GF-D8 (cell line): ENCODE measurements at places on chromosomes 2 and 18.

- no peak for DNase-seq
These were observed 606.4 kb downstream of the RNF144A start for GRCh38 chr2:7523481-7524120.

GRCh38 chr2:215531284-215531683 lies 95.4 kb upstream of the FN1 start:
- no peak for DNase-seq

GRCh38 chr18:79508565-79509535 lies 113.1 kb downstream of the NFATC1 start:
- DNase-seq: peak; percentile 82

DNA sequence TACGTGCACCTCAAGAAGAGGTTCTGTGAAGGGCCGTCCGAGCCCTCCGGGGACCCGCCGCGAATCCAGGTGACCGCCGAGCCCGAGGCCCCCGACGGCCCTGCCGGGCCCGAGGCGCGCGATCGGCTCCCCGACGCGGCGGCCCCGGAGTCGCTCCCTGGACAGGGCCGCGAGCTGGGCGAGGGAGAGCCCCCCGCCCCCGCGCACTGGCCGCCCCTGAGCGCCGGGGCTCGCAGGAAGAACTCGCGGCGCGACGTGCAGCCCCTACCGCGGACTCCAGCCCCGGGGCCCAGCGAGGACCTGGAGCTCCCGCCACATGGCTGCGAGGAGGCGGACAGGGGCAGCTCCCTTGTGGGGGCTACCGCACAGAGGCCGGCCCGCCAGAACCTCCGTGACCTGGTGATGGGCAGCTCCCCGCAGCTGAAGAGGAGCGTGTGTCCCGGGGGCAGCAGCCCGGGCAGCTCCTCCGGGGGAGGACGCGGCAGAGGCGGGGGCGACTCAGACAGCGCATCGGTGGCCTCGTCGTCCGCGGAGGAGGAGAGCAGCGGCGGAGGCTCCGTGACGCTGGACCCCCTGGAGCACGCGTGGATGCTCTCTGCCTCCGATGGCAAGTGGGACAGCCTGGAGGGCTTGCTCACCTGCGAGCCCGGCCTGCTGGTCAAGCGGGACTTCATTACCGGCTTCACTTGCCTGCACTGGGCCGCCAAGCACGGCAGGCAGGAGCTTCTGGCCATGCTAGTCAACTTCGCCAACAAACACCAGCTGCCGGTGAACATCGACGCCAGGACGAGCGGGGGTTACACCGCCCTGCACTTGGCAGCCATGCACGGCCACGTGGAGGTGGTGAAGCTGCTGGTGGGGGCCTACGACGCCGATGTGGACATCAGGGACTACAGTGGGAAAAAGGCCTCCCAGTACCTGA lies 812 bp downstream of the SOWAHC start:
- DNase-seq: no peak

- DNase-seq: no peak
These were observed 43.3 kb downstream of the DDX1 start for GRCh38 chr2:15634846-15635490.

DNA sequence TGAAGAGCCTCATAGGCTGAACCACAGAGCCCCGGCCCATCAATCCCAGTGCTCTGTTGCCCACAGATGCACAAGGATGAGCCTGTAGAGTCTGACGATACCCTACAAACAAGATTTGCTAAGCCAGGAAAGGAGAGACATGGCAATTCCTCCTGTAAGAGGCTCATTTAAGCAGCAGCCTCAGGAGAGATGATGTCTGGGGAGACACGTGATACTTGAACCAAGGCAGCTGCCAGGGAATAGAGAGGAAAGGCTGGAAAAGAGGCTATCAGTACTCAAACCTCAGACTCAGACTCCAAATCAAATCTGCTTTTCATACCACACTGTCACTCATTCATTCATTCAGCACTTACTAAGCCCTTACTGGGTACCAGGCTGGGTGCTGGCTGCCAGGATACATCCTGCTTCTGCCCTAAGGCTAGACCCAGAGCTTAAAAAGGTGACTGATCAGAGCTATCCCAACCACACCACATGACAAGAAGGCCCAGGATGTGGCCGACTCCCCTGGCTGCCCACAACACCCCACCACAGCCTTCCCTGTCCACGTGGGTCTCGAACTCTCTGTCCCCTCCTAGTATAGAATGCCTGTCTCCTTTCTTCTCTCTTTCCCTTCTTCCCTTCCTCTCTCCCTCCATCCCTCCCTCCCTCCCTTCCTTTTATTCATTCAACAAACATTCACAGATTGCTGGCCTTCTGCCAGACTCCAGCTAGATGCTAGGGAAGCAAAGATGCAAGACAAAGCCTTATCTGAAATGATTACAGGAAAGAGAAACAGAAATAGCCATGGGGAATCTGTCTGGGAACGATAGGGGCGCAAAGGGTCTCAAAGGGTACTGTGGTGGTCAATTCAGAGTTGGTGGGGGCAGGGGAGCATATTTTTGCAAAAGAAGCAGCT lies 23.4 kb upstream of the KCNK3 start:
- no peak for DNase-seq

DNA sequence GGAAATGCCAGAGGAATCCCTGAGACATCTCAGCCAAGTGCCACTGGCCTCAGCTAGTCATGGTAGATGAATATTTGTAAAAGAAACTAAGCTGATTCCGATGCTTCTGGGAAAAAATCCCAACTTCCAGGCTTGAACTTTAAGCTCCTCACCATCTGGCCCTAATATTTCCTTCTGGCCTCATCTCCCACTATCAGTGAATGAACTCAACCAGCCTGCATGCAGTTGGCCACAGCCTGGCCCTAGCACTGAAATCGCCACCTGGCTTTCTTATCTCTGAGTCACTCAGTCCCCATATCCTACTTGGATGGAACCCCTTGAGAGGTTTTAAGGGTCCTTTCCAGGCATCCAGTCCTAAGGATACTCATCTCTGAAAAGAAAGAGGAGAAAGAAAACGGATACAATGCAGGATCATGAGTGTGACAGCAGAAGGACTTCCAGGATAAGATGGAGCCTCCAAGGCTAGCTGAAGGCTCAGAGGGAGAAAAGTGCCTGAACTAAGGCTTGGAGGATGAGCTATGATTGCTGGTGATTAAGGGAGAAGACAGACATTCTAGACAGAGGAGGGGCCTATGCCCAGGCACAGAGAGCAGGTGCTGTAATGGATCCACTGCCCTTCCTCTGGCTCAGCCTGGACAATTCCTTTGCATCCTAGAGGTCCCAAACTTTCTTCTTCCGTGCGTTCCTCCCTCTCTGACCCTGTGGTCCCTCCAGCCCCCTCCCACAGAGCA lies 141.5 kb upstream of the MYCN start:
- DNase-seq: no peak

DNA sequence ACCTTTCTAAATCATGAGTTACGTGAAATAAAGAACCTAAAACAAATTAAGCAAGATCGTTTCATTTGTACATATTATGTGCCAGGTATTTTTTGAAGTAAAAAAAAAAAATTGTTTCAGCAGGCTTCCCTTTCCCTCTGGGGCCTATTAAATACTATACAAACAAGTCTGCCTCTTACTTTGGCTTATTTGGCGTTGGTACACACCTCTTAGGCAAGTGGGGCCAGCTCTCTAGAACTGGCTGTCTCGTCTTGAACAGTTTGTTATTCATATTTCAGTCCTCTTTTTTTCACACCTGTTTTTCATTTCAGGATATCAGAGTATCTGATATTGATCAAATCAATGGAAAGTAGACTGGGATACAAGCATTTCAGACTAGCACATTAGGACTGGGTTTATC lies 27.4 kb upstream of the PPP3R1 start:
- DNase-seq: no peak

GRCh38 chr18:54679318-54680149 lies 88.5 kb downstream of the DYNAP start:
- DNase-seq: peak; percentile 55

GRCh38 chr2:102837626-102838198 lies 75.9 kb downstream of the TMEM182 start:
- DNase-seq: no peak

DNA sequence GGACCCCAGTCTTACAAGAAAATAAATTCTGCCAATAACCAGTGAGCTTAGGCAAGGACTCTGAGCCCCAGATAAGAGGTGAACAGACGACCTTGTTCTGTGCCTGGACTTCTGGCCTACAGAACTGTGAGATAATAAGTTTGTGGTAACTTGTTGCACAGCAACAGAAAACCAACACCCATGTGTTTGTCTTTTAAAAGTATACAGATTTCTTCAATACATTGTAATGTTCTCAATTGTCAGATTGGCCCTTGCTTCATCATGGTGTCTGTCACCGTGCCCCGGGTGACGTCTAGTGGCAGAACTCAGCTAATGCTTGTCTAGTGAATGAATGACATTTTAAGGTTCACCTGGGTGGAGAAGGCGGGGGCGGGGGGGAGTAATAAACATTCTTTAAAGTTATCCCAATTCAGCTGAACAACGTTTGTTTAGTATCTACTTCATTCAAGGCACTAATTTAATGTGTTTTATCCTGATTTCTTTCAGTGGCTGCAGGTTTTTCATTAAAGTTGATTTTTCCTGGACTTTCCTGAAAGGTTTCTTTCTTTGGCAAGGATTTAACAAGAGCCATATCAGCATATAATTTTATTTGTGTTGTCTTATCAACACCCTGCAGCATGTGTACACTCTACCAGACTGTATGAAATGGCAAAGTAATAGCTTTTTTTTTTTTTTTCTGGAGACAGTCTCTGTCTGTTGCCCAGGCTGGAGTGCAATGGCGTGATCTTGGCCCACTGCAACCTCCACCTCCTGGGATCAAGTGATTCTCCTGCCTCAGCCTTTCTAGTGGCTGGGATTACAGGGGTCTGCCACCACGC lies 123.8 kb upstream of the DLX2 start:
- no peak for DNase-seq

GRCh38 chr2:63046961-63047320 lies 3.7 kb upstream of the OTX1 start:
- DNase-seq: no peak

- no peak for DNase-seq
These were observed 51.7 kb upstream of the CCDC85A start for GRCh38 chr2:56132138-56132537.

GRCh38 chr2:4579977-4580376 lies 876.6 kb downstream of the DCDC2C start:
- DNase-seq: no peak

DNA sequence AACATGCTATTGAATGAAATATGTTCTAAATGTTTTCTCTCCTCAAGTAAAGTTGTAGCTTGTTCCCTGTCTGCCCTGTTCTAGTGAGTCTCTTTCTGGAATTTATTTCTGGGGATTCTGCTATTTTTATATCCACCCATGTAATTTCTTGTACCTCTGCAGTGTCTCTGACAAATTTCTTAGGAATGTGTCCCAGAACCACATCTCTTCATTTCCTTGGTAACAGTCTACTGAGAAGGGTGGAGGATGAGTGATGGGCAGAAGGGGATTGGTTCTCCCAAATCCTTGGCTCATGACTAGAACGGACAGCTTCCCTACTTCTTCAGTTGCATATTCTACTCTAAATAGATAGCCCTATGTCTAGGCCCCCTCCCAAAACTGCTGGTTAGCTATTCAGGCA lies 490.6 kb upstream of the LINC00305 start:
- DNase-seq: no peak

GRCh38 chr18:5529471-5529870 lies 14.3 kb downstream of the EPB41L3 start:
- DNase-seq: no peak

- no peak for DNase-seq
These were observed 86.0 kb downstream of the DCC start for GRCh38 chr18:52426041-52426440.

- DNase-seq: no peak
These were observed at the start of gene PLCD4 for GRCh38 chr2:218607436-218608115. Gene PLCD4 (plus strand): TSS chr2:218607899. CDS start chr2:218615740, 7,841 bp downstream.

DNA sequence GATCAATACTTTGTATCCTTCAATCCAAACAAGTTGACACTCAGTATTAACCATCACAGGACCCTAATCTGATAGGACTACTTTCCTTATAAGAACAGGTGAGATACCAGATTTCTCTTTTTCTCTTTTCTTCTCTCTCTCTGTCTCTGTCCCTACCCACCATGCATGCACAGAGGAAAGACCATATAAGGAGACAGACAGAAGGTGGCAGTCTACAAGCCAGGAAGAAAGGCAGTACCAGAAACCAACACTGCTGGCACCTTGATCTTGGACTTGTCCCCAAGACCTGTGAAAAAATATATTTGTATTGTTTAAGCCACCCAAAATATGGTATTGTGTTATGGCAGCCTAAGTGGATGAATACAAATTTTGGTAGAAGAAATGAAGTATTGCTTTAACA lies 156.2 kb upstream of the KCNH7 start:
- no peak for DNase-seq

GRCh38 chr2:3958465-3958864 lies 255.1 kb downstream of the DCDC2C start:
- no peak for DNase-seq

DNA sequence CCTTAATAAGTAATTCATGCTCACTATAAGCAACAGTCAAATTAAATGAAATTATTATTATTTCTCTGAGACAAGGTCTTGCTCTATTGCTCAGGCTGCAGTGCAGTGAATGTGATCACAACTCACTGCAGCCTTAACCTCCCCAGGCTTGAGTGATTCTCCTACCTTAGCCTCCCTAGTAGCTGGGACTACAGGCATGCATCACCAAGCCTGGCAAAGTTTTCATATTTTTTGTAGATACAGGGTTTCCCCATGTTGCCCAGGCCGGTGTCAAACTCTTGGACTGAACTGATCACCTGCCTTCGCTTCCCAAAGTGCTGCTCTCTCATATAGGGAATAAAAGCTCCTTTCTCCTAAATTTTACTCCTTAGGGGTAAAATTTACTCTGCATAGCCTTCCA lies 74.9 kb upstream of the GAREM1 start:
- DNase-seq: no peak

DNA sequence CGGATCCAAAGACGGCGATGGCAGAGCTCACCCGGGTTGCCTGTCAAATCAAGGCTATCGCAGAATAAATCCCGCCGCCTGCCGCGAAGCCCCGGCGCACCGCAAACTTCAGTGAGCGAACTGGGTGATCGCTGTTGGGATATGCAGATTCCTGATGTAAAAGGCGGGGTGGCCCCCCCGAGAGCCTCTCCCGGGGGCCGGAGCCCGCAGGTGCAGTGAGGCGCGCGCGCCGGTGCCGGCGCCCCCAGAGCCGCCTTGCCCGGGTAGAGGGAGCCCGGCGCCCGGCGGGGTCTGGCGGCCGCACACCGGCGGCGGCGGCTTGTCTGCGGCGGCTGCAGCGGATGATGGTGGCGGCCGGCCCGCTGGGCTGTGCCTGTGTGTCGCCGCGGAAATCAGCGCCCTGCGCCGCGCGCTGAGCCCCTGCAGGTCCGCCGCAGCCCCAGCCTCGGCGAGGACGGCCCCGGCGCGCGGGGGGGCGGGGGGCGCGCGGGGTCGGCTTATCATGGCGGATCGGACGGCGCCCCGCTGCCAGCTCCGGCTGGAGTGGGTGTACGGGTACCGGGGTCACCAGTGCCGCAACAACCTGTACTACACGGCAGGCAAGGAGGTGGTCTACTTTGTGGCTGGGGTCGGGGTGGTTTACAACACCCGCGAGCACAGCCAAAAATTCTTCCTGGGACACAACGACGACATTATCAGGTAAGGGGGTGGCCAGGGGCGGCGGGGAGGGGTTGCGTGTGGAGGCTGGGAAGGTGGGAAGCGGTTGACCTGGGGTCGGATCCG lies 1.3 kb downstream of the EML6 start:
- DNase-seq: no peak

- no peak for DNase-seq
These were observed 1123.3 kb upstream of the ACVR2A start for GRCh38 chr2:146721486-146721885.
